Renal pelvis (tissue), 12 donors: ENCODE measurements at places on chromosomes 1 and 21. TPM values are rescaled to one million over a fixed set of nuclear protein-coding genes. Genes with fewer than 3 reads are reported as not detected.

- no peak for DNase-seq
Measured at GRCh38 chr1:161137881-161138280, 5.4 kb upstream of the DEDD start.

DNA sequence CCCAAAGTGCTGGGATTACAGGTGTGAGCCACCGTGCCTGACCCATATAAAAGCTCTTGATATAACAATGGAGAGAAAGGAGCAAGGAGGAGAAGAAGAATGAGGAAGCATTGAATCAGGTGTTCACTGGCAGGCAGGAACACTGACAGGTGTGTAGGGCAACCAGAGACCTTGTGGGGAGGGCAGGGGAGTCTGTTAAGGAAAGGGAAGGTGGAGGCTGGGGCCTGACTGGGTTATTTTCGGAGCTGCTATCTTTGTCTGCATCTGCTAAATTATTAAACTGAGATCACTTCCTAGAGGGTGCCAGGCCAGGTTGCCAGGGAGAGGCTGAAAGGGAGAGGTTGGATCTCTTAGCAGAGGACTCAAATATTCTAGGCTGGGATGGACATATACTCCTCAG is 6.8 kb upstream of the TRNP1 start:
- no peak for DNase-seq

DNA sequence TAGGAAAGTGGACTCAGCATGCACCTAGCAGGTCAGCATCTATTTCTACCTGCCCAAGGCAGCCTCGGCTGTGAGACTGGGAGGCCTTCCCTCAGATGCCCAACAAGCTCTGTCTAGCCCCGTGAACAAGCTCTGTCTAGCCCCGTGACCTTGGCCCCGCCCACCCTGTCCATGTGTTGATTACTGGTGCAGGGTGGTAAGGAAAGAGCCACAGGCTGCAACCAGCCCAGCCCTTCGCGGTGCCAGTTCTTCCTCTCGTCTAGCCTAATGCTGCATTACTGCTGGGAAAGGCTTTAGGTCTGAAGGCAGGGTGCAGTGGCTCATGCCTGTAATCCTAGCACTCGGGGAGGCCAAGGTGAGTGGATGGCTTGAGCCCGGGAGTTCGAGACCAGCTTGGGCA is 2.2 kb downstream of the GPR153 start:
- no peak for DNase-seq

The CELA3B gene
- polyA plus RNA-seq, result 0.36 TPM

The CASQ1 gene
- polyA plus RNA-seq, result 0.30 TPM

The PUSL1 gene
- polyA plus RNA-seq, result 11.2 TPM

The ABCG1 gene
- 7.6 TPM for polyA plus RNA-seq
